ENCODE measurements at places on chromosomes 2 and 18. TPM values are rescaled to one million over a fixed set of nuclear protein-coding genes. Genes with fewer than 3 reads are reported as not detected.

DNA sequence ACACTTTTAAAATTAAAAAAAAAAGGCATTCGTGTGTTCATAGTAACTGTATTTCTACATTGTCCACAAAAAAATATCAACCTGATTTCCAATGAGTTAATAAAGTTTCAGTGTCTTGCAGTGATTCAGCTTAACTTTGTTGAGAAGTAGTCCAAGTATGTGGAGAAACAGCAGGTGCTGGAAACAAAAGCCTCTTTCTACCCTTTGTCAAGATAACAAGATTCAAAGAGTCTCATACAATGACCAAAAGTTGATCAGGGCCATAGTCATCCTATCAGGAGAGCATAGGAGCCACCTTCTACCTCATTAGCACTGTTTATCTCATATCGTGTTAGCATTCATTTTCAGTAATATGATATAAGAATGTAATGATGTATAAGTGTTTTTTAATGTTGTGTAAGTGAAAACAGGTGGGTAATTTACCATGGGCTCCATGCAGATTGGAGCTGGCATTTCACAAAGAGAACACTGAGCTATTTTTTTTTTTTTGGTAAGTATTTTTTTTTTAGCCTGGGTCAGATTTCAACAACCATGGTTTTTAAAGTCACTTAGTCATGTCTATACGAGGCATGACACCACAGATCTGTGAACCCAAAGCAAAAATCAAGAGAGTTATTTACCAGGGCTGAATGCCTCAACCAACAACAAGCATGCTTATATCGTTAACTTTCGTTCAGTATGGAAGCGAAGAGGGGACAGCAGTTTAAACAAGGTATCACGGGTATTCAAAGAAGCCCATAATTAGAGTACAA lies 165.0 kb upstream of the ZNF521 start:
- no peak for DNase-seq

DNA sequence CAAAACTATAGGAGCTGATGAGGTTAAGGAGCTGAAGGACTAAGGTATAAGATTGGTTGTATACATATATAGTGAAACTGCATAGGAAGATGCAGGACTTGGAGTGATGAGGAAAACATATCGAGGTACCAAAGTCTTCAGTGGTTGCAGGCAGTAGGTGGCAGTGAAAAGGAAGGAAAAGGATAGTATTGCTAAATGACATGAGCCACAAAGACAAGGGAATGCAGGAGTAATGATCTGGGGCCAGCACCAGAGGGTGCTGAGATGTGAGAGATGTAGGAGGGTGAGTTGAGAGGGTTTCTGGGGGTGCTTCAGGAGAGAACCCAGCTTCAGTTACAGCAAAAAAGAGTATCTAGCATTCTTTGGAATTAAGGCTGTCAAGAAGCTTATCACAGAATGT lies 172.2 kb upstream of the MYO3B start:
- DNase-seq, result no peak

DNA sequence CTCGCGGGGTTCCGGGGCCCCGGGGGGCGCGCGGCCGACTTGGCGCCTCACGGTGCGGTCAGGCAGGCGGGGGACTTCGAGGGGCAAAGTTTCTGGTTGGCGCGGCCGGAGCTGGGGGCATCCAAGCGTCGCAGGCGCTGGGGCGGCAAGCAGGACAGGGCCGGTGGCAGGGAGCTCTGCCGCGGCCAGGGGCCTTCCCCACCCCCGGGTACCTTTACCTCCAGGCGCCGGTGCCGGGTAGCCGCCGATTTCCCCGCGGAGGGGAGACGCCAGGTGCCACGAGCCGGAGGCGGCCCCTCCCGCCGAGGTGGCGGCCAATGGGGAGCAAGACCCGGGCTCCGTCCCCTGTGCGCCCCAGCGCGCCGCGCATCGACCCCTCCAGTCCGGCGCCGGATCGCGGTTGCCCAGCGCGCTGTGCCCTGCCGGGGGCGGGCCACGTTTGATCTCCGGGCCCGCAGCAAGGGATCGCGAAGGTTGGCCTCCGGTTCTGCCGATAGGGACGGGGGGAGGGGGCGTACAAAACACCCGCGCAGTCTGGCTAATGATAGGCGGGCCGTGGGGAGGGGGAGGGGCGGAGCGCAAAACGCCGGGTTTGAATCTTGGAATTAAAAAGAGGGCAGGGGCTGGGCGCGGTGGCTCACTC lies at the start of gene ST8SIA5:
Gene ST8SIA5, minus strand, starts transcription at position 495 of the 643 bp plus-strand sequence. CDS start 545 bp downstream, outside the sequence.
- no peak for DNase-seq

DNA sequence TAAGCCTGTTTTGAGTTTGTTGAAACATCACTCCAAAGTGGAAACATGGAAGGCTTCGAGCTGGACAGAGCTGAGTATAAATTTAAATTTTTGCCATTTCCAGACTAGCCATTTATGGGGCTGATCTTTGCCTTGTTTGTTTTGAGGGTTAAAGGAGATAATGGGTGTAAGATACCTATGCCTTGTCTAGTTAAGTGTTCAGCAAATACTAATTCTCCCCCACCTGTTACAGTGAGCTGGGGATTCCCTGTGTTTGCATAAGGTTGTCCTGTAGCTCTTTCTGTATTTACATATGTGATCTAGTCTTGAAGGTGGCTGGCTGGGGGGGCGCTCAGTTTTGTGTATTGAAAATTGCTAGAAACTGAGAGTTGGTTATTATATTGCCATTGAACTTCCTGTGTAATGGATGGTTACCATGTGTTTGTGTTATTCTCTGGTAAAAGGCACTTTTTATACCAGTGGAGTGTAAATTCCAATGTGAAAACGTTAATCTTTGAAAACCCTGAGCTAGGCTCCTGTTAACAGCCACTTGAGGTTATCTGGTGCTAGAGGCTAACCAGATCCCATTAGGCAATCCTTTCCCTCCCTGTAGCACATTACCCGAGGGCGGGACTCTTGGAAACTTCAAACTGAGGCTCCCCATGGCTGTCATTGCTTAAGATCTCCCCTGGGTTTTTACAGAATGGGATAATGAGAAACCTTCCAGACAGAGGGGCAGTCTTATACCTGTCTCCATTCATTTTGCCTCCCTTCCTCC lies 26.7 kb downstream of the TANC1 start:
- DNase-seq, result no peak

GRCh38 chr18:77651441-77651840 lies 401.8 kb downstream of the GALR1 start:
- no peak for DNase-seq

- no peak for DNase-seq
Measured at GRCh38 chr2:120832296-120833070, 96.8 kb downstream of the GLI2 start.

GRCh38 chr2:143528021-143528420 lies 398.8 kb downstream of the ARHGAP15 start:
- DNase-seq, result no peak

- no peak for DNase-seq
Measured at GRCh38 chr2:24330161-24330560, 30.2 kb downstream of the ITSN2 start.

DNA sequence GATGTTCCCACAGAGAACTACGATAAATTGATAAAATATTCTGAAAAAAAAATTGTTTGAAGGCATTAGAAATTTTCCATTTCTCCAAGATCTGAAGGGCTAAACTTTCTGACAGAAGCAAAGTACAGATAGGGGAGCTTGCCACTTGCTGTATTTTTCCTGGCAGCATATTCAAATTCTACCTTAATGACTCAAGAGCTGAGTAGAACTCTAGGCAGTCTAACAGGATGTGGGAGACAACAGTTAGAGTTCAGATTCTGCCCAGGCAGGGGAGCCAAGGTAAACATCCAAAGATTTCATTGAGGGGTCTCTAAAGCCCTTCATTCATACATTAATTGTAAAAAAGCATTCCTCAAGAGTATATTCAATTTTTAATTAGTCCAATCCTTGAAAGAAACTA lies 46.0 kb upstream of the RIT2 start:
- DNase-seq, result no peak

DNA sequence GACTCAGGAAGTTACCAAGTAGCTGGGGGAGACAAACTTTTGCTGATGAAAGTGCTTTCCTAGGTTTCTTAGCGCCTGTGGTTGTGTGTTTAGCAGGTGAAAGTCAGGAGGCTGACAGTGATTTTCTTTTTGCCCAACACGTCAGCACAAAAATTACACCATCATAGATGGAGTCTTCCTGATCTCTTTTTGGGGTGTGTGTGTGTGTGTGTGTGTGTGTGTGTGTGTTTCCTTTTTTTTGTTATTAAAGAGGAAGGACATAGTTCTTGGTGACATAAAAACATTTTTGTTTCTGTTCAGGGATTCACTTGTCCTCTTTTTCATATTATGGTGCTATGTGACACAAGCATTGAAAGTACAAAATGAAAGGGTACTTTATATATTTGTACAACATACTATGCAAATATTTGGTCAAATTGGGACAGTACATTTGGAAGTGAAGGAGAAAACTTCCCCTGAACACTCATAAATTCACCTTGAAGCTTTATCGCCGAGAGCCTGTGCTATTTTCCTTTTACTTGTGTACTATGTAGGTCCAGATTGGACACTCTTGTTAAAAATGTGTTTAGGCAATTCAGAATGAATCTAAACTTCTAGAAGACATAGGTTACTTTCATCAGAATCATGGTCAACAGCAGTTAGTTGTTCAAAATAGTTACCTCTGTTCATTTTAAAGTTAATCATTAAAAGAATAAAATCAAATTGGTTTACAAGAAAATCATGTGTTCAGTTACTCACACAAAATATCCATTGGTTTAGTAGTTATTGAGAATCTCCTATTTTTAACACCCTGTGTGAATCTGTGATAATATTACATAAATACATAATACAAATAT lies 491.9 kb downstream of the IRS1 start:
- no peak for DNase-seq

DNA sequence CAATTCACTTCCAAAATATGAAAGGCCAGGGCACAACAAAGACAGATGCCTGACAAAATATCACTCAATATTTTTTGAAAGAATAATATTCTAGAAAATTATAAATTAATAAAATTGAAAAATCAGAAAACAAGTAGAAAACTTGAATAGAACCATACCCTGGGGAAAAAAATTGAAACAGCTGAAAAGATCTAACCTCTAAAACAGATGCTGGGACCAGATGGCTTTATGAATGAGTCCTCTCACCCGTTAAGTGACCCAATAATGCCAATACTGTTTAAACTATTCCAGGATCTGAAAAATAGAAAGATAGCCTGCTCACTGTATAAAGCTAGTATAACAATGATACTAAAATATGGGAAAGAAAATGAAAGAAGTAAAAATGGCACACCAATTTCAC lies 322.3 kb upstream of the VWC2L start:
- DNase-seq, result no peak

- DNase-seq, result no peak
Measured at GRCh38 chr2:182426918-182427240, at the start of gene PDE1A. PDE1A (minus strand) TSS chr2:182427036.

DNA sequence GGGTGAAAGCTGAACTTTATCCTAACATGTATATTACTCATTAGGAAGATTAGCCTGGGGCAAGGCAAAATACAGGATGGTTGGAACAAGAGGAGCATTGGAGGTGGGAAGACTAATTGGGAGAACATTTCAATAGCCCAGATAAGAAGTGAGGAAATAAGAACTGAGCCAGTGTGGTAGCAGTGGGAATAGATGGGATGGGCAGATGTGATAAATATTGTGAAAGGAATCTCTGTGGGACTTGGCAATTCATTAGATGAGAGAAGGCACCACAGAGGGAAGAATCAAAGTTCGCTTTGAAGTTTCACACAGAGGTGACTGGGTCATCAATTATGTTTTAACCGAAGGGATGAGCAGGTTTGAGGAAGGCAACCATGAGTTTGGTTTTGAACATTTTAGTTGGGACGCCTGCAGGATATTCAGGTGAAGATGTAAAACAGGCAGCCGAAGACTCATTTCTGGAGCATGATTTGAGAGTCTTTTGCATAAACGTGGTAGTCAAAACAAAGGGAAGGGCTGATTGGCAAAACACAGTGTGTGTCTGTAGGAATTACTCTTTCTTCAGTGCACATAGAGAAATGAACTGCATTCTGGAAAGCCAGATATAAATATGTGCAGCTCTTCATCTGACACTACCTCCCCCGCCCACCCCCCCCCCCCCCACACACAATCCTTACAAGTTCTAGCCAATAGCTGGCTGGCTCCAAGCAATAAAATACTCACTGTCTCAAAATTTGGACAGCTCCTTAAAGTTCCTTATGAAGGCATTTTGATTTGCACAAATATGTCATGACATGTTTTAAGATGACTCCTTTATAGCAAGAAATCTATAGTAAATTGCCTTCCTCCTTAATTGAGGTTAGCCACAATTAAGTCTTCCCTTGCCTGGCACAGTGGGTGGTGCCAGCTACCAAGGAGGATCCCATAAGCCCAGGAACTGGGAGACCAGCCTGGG lies 1.9 kb upstream of the SLC1A4 start:
- DNase-seq, result no peak

- no peak for DNase-seq
Measured at GRCh38 chr2:159828738-159829137, 30.7 kb upstream of the CD302 start.

DNA sequence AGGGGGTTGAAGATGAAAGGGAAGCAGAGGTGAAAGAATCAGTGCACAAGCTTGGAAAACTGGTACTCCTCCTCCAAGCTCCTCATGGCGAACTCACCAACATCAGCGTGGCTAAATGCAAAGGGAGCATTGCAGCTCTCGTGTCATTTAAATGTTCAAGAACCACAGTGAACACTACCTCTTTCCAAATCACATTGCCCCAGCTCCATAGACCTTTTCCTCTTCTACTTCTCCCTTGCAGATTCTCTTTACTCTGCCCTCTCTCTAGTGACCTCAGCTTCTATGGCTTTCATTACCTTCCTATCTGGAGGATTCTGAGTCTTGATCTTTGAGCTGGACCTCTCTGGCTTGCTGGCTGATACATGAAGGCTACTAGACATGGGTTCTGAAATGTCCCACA lies 14.3 kb downstream of the EPB41L3 start:
- no peak for DNase-seq

GRCh38 chr2:84132370-84132769 lies 326.7 kb downstream of the SUCLG1 start:
- DNase-seq, result no peak

DNA sequence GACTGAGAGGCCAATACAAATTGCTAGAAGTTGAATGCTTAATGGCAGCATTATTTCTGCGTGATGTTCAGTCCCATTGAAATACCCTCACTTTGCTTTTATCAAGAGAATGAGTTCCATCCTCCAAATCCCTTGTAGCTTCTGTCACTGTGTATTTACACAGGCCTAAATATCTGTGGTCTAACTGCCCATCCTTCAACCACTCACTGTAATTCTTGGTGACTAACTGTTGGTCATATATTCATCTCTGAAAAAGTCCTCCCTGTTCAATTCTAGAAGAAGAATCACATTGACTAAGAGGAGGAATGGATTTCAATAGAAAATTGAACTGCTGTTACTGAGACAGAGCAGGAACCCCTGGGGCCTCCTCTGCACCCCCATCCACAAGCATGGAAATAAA lies 74.2 kb upstream of the L3MBTL4 start:
- DNase-seq, result no peak

- no peak for DNase-seq
Measured at GRCh38 chr2:160507046-160507407, 13.4 kb upstream of the RBMS1 start.

GRCh38 chr18:56204052-56204451 lies 434.3 kb downstream of the TXNL1 start:
- DNase-seq, result no peak

- no peak for DNase-seq
Measured at GRCh38 chr2:105806996-105807395, 62.3 kb downstream of the NCK2 start.

Gene ARHGEF4
- total RNA-seq, result 10.1 TPM

Gene ERFE
- 0.48 TPM for total RNA-seq

Gene LIMS4
- total RNA-seq, result 1.3 TPM
